Kidney (tissue), 22 donors: ENCODE measurements at places on chromosomes 13 and 19. TPM values are rescaled to one million over a fixed set of nuclear protein-coding genes. Genes with fewer than 3 reads are reported as not detected.

The SIGLEC5 gene
- not detected for total RNA-seq

The BEST2 gene
- total RNA-seq = not detected

The MTUS2 gene
- 0.06 TPM for total RNA-seq

The ZNF600 gene
- total RNA-seq = 9.4 TPM

- no peaks in the 10 kb centered on the region for H3K36me3 ChIP-seq
- no peaks in the 10 kb centered on the region for H3K27me3 ChIP-seq
- no peak overlapping the region for H3K4me3 ChIP-seq
- no peak overlapping the region for H3K27ac ChIP-seq
- no peak for DNase-seq
These were observed 316.6 kb downstream of the DCLK1 start for GRCh38 chr13:35814605-35815011.

GRCh38 chr13:70520275-70521036, 412.2 kb upstream of the KLHL1 start:
- no peaks in the 10 kb centered on the region for H3K36me3 ChIP-seq
- DNase-seq = no peak
- H3K4me3 ChIP-seq = no peak overlapping the region
- H3K27me3 ChIP-seq = no peaks in the 10 kb centered on the region
- H3K27ac ChIP-seq = no peak overlapping the region
- H3K4me1 ChIP-seq = no peaks in the 10 kb centered on the region

- no peak overlapping the region for H3K27ac ChIP-seq
- peaks cover 7% of the 10 kb centered on the region for H3K4me1 ChIP-seq
- no peak for DNase-seq
- H3K27me3 ChIP-seq = no peaks in the 10 kb centered on the region
- H3K4me3 ChIP-seq = no peak overlapping the region
- no peaks in the 10 kb centered on the region for H3K36me3 ChIP-seq
These were observed 15.1 kb downstream of the TICAM1 start for GRCh38 chr19:4816202-4816949.

- H3K36me3 ChIP-seq = no peaks in the 10 kb centered on the region
- H3K27ac ChIP-seq = no peak overlapping the region
- H3K27me3 ChIP-seq = no peaks in the 10 kb centered on the region
- no peaks in the 10 kb centered on the region for H3K4me1 ChIP-seq
These were observed 78.7 kb downstream of the SHISA2 start for GRCh38 chr13:25973085-25973484.

- H3K4me3 ChIP-seq = no peak overlapping the region
- H3K27me3 ChIP-seq = no peaks in the 10 kb centered on the region
- no peaks in the 10 kb centered on the region for H3K4me1 ChIP-seq
- H3K27ac ChIP-seq = no peak overlapping the region
These were observed 53.9 kb downstream of the OR10H4 start for GRCh38 chr19:16002406-16003384.

GRCh38 chr13:110882972-110883371, 31.9 kb downstream of the ANKRD10 start:
- peaks cover 5% of the 10 kb centered on the region for H3K4me1 ChIP-seq
- no peaks in the 10 kb centered on the region for H3K27me3 ChIP-seq
- H3K4me3 ChIP-seq = no peak overlapping the region
- no peak for DNase-seq
- H3K27ac ChIP-seq = no peak overlapping the region
